ENCODE measurements at places on chromosomes 12 and 14.

DNA sequence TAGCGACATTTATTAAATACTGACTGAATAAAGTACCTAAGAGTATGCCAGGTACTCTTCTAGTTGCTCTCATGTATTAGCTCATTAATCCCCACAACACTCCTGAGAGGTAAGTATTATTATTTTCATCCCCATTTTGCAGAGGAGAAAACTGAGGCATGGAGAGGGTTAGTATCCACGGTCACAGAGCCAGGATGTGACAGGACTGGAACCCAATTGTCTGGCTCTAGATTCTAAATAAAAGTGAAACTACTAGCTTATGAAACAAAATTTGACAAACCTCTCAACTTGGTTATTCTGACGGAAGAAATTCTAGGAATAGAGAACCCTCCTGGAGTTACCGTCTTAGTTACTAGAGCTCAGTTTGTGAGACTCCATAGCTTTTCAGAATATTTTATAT, 112.2 kb downstream of the CHST11 start:
- no peak for DNase-seq

DNA sequence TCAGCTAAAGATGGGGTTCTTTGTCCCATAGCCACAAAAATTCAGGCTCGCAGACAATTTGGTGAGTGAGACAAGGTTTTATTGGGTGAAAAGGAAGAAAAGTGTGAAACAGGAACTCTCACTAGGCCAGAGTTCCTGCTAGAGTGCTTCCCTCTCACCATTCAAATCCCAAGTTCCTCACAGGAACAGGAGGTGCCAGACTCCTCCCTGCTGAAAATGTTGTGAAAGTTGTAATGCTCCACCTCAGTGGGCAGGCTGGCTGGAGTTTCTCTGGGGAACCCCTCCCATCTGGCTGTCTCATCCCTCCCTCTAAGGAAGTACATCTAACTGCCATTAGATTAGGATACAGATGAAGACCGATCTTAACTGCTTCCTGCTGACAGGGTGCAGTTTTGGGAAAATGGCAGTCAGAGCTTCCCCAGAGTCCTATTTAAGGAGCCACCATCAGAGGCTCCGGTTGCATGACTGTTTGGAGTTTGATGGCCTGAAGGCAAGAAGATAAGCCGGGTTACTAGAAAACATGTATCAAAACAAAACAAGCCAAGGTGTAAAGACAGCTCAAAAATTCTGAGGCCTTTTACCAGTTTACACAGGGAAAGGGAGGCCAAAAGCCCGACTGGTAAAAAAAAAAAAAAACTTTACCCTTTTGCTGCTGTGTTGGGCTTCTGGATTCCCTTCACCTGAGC, 127.6 kb downstream of the FSCB start:
- DNase-seq = no peak

DNA sequence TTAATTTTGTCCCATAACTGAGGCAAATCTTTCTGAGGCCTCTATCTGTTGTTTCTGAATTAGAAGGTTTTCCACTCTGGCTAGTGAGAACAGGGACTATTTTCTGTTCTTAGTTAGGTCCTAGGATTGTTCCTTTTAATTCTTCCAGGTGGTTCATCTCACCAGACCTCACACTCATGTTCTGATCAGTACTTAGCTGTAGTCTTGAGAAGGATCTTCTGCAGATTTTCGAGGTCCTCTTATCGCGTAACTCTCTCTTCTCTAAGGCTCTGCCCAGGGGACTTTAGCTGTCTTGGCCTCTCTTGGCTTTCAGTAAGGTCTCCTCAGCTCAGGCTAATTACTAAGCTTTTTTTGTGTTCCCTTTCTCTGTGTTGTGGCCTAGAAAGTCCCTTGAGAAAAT, 201.1 kb downstream of the ETNK1 start:
- DNase-seq = no peak

DNA sequence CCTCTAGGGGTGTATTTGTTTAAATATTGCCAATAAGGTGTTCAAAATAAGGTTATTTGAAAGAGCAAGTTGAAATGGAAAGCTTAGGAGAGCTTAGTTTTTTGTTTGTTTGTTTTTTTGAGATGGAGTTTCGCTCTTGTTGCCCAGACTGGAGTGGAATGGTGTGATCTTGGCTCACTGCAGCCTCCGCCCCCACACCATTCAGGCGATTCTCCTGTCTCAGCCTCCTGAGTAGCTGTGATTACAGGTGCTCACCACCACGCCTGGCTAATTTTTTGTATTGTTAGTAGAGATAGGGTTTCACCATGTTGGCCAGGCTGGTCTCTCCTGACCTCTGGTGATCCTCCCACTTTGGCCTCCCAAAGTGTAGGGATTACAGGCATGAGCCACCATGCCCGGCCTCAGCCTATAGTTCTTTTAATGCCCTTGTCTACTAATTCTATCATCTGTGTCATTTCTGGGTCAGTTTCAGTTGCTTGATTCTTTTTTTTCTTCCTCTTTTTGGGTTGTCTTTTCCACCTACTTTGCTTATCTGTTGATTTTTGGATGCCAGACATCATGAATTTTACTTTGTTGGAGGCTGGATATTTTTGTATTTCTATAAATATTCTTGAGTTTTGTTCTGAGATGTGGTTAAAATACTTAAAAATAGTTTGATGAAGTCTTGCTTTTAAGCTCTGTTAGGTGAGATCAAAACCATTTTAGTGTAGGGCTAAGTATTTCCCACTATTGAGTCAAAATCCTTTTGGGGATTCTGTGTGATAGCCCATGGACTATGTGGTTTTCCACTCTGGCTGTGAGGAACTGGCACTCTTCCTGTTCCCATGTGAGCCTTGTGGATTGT, 18.7 kb downstream of the RCOR1 start:
- DNase-seq = no peak

DNA sequence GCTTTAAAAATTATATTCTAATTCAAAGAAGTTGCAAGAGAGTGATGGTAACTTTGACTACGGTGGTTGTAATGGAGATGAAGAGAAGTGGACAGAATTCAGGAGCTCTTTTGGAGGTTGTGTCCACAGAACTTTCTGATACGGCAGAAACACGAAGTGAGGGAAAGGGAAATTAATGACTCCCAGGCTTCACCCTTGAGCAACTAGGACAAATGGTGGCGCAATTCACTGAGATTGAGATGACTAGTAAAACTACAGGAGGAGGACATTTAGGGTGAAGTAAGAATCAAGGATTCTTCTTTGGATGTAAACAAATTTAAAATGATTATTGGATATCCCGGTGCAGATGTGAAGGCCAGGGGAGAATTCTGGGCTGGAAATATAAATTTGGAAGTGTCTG, 212.6 kb downstream of the PTPRO start:
- DNase-seq = no peak

All from stimulated activated CD4-positive, alpha-beta T cell treated with anti-CD3 and anti-CD28 coated beads, Interleukin-1b, Interleukin-23, amount 100 ng/mL, for 1 hour (primary cell).